ENCODE measurements at places on chromosomes 1 and 21.

- DNase-seq, result no peak
Observed at GRCh38 chr1:202568826-202569225, 141.4 kb downstream of the SYT2 start.

GRCh38 chr1:86765073-86765472 lies 60.7 kb downstream of the SH3GLB1 start:
- DNase-seq, result no peak

DNA sequence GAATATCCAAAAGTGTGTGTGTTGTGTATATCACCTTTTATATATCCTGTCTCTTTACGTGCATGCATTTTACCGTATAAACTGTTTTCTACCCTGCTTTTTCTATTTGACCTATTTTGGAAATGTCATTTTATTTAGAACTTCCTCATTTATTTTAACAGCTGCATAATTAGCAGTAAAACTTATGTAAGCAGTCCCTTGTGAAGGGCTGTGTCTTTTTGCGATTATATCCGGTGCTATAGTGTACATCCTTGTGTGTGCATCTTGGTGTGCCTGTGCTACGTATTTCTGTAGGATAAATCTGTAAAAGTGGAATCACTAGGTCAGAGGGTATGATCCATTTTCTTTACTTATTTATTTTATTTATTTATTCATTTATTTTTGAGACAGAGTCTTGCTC lies 7.2 kb downstream of the LGALS8 start:
- DNase-seq, result no peak

DNA sequence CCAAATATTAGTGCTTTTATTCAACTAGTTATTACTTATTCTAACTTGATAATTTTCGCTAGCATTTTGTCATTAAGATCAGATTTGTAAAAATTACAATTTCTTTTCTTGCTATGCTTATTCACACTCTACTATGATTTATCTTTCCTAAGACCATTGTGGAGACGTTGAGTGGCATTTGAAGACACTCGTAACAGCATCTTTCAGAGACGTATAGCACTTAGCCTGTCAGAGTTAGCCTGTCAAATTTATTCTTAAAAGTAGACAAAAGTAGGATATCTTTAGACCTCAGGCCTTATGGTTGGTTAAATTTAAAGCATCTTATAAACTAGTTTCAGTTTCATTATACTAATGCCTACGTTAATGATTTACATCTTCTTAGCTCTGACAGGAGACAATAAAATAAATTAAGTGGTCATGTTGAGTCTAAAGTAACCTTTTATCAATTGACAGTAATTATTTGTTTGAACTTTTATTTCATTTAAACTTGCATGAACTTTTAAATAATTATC lies 1410.1 kb downstream of the MRPL39 start:
- DNase-seq, result no peak

DNA sequence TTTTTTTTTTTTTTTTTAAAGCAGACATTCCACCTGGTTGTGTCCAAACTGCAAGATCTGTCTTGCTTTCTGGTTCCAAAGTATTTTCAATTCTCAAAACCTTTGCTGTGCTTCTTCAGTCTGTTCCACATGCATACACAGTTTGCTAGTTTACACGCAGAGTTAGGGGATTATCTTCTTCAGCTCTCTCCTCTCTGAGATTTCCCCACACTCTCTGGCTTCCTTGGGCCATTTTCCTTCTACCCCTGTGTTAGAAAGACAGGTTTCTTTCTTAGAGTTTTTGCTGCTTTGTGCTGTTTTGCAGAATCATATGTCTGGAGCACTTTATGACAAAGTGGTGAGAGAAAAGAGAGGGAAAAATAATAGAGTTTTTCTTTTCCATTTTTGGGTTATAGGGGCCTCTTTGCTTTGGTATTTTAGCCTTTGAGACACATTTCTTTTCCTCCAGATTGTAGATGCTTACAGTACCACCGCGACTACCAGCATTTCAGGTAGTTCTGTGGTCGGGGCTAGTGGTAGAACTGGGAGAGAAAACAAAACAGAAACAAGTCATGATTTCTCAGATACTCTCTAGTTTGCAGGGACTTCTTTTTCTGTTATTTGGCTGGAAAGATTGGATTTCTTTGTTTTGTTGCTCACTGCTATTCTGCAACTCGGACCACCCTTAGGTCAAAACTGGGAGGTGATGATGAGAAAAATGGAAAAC lies 66.3 kb downstream of the RABGAP1L start:
- DNase-seq, result no peak

DNA sequence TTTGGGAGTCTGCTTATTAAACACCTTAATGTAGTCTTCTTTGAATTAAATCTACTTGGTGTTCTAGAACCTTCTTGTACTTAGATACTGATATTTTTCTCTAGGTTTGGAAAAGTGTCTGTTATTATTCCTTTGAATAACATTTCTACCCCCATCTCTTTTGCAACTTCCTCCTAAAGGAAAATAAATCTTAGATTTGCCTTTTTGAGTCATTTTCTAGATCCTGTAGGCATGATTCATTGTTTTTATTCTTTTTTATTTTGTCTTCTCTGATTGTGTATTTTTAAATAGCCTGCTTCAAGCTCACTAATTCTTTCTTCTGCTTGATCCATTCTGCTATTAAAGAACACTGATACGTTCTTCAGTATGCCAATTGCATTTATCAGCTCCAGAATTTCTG lies 155.9 kb upstream of the NEGR1 start:
- DNase-seq, result no peak

All from EL (cell line).